ENCODE measurements at places on chromosomes 12 and 14.

DNA sequence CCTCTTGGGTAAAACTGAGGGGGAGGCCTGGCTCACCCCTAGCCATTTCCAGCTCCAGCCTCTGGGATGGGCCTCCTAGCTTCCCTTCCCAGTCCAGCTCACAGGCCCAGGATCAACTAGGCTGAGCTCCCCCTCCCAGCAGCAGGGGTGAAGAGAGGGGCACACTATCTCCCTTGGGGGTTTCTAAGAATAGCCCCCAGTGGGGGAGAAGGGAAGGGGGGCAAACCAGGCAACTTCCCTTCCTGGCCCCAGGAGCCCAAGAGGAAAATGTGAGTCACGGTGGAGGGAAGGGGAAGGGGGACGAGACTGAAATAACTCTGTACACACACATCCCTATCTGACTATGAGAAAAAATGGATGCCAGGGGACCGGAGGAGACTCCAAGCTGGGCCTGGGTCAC, 9.0 kb downstream of the ADCY6 start:
- no peak for DNase-seq

DNA sequence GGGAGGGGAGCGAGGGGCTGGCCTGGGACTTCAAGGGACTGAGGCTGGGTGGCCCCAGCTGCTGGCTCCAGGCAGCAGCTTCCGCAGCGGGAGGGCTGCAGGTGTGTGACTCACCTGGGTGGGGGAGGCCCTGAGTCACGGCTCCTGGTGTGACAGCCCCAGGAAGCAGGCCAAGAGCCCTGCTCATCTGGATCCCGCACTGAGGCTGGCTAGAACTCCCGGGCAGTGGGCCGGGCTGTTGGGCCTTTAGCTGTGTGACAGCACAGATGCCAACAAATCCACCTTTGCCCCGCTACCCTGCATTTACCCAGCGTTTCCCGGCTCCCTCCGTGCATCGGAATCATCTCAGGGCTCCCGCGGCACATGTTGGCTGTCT, 180.0 kb upstream of the PRMT8 start:
- DNase-seq, result no peak

- no peak for DNase-seq
These were observed 290.3 kb downstream of the DPF3 start for GRCh38 chr14:72603639-72604038.

DNA sequence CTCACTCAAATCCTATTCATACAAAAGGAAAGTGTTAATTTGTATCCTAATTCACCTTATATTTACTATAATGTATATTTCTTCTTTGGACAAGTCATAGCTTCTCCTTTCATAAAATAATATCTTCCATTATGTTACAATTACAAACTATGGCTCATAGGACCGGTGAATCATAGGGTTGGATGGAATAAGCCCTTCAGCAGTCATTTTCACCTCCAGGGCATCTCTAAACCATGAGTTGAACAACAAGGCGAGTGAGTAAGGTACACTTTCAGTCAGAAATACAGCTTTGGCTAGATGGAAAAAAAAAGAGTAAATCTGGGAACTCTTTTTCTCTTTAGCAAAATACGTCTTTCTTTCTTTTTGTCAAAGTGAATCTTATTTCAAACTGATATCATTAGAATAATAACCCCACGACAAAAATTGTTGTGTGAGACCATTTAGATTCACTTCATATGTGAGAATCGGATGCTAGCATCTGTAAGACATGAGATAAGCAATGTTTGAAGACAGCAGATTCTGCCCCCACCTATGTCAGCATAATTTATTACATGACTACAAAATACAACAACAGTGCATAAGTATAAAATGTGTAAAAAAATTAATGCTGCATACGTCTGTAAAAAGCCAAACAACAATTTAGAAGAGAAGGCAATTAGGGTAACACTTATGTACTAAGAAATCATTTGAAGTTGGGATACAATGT, 184.4 kb upstream of the SLC38A2 start:
- no peak for DNase-seq

DNA sequence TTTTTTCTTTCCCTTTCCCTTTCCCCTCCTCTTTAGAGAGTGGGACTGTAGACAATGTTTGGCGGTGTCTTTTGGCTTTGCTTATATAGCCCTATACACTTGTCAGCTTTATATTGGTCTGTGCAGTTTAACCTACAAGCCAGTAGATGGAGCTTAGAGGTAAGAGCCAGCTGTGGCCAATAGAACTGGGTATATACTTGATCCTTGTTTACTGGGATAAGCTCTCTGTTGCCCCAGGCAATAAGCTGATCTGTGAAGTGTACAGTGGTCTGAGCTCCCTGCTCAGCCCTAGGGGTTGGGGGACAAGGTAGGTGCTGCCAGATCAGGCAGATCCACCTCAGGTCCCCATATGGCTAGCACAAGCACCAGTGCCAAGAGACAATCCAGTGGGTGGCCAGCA, 434.1 kb downstream of the NOVA1 start:
- DNase-seq, result no peak

GRCh38 chr12:123941624-123942237, 30.9 kb downstream of the CCDC92 start:
- no peak for DNase-seq

DNA sequence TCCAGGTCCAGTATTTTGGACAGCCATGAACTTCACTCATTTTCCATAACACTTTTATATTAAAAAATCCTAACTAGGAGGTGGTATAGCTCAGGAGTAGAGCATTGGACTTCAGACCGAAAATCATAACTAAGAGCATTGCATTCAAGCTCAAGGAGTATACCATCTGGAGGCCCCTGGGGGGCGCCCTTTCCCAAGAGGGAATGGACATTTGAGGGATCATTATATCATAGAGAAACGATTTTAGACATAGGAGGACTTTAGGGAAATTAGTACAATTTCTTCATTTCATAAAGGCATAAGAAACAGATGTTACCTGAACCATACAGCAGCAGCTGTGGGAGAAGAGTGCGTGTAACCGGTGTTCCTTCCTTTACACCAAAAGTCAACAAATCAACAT, 5.2 kb upstream of the ATG14 start:
- no peak for DNase-seq

GRCh38 chr12:110775997-110776396, 33.3 kb upstream of the PPP1CC start:
- no peak for DNase-seq

GRCh38 chr14:95098984-95099599, 58.2 kb downstream of the DICER1 start:
- peak; percentile 7 for DNase-seq

DNA sequence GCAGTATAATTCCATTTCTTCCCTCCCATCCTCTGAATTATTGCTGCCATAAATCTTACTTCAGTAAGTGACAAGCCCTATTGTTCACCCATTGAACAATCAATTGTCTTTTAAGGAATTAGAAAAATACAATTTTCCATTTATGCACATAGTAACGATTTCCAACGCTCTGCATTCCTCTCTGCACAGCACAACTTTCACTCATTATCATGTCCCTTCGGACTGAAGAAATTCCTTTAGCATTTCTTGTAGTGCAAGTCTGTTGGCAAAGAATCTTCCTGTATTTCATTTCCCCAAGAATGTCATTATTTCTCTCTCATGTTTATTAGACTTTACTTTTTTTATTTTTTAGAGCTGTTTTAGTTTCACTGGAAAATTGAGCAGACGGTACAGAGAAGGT, 252.1 kb upstream of the RTL1 start:
- DNase-seq, result no peak

DNA sequence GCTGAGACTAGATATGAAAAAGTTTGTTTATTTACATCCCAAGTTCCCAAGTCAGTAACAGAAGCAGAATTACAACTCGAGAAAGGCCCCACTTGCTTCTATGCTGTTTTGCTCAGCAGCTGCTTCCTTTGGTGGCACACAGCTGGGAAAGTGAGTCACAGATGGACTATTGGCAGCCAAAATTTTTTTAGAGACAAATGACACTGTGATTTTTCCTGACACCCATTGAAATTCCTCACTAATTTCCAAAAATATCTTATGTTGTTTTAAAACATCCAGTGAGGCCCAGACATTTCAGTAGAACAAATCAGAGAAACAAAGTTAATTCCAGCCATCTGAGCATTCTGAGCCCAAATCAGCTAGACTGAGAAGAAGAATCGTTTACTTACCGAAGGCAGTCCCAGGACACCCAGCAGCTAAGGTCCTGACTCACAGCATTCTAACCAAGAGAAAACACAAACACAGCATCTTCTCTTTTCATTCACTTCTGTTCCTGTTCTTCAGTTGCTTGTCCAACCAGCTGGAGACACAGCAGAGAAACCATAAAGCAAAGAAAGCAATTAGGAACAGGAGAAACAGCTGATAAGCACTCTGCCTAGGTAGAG, 188.3 kb downstream of the DAD1 start:
- DNase-seq, result no peak

- DNase-seq, result no peak
These were observed 423.2 kb downstream of the GLT1D1 start for GRCh38 chr12:129276361-129277060.

DNA sequence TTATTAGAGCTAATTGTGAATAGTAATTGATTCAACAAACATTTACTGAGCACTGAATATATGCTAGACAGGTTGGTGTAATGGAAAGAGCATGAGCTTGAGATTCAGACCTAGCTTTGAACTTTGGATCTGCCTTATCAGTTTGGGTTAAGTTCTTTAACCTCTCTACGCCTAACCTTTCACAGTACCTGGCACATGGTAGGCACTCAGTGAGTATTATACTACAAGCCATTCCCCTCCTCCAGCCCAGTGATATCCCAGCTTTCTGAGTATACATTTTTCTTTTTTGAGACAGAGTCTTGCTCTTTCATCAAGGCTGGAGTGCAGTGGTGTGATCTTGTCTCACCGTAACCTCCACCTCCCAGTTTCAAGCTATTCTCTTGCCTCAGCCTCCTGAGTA, 32.0 kb downstream of the FAM177A1 start:
- DNase-seq, result no peak

DNA sequence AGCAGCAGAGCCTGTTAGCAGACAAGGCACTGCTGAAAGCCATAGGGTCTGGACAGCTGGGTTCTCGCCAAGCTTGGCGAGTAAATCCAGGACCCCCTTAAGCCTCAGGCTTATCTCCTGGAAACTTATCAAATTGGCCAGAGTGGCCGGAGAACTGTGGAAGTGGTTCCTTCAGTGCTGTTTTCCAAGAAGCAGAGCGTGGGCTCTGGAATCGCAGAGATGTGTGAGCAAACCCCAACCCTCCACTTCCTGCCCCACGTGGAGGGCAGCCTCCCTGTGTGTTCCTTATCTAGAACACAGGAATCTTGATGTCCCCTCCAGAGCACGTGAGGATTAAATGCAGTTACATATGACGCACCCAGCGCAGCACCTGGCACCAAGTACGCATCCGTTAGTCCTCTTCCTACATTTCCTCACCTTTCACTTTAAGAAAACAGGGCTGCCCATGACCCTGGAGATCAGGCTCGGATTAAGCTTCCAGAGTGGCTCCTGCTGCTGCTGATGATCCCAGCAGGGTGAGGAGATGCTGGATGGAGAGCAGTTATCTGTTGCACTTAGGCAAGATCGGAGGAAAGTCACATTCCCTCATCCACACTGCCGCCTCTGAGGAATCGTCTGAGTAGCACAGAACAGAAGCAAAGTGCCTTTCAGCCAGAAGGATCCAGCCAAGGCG, 35.0 kb downstream of the MMAB start:
- DNase-seq, result no peak

- DNase-seq, result no peak
These were observed 3.7 kb downstream of the EFS start for GRCh38 chr14:23361320-23361719.

GRCh38 chr14:80965037-80965436, 9.6 kb downstream of the TSHR start:
- no peak for DNase-seq

GRCh38 chr14:45194964-45195363, 58.0 kb downstream of the MIS18BP1 start:
- DNase-seq, result no peak

DNA sequence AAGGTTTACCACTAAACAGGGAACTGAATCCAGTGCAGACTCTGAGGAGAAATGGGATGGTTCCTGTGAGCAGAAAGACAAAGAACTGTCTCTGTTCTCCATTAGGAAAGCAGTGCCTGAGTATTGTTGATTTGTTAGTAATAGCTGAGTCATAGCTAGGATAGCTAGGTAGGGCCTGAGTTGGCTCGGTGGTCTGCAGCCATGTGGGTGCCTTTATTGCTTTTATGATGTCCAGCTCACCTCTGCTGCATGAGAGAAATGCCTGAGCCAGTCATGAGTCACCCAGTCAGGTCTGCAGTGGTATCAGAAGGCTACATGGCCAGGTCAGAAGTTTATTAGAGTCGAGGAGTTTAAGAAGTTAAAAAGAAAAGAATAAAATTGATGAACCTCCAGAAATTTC, 24.2 kb downstream of the TRHDE start:
- peak; percentile 67 for DNase-seq

DNA sequence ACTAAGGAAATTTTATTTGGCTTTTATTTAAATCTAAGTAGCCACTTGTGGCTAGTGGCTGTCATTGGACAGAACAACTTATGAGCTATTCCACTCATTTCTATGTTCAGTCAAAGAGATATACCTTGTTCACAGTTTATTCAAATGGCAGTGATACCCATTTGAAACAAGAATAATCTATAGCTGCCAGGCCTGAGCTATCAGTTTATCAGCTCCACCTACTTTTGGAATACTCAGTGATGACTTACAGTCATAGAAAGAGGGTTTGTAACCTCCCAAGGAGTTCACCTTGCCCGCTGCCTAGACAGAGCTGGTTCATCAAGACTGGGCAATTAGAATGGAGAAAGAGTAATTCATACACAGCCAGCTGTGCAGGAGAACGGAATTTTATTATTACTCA, 4.5 kb upstream of the ABHD4 start:
- DNase-seq, result no peak

GRCh38 chr12:129534966-129535750, 368.7 kb downstream of the TMEM132D start:
- no peak for DNase-seq

GRCh38 chr12:12398026-12398859, 41.4 kb downstream of the BORCS5 start:
- peak; percentile 89 for DNase-seq

GRCh38 chr14:74988131-74988530, 14.6 kb upstream of the EIF2B2 start:
- DNase-seq, result no peak

Measured in AG04450 (cell line).